Myocyte (in vitro differentiated cells): ENCODE measurements at places on chromosomes 3 and 15. TPM values are rescaled to one million over a fixed set of nuclear protein-coding genes. Genes with fewer than 3 reads are reported as not detected.

PARP9 gene
- total RNA-seq: 20.3 and 28.6 TPM in 2 replicates

TTC14 gene
- 17.9 and 29.0 TPM in 2 replicates for total RNA-seq

PRRT3 gene
- 1.1 and 1.3 TPM in 2 replicates for total RNA-seq

- DNase-seq: peak; percentile 51
Observed at GRCh38 chr3:114379266-114379665, 85.4 kb downstream of the TIGIT start.

DNA sequence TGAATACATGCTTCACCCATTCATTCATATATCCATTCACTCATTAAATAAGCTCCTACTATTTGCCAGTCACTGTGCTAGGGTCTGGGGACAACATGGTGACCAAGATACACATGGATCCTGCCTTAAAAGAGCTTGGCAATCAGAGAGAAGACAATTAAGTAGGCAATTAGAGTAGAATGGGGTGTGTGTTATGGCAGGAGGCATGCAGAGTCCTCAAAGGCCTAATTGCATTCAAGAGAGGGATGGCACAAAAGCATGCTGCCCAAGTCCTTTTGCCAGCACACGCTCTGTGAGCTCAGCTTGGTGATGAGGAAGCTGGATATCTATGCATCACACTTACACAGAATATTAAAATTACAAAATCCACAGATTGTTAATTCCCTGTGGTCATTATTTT, 2.8 kb upstream of the PRICKLE2 start:
- no peak for DNase-seq

DNA sequence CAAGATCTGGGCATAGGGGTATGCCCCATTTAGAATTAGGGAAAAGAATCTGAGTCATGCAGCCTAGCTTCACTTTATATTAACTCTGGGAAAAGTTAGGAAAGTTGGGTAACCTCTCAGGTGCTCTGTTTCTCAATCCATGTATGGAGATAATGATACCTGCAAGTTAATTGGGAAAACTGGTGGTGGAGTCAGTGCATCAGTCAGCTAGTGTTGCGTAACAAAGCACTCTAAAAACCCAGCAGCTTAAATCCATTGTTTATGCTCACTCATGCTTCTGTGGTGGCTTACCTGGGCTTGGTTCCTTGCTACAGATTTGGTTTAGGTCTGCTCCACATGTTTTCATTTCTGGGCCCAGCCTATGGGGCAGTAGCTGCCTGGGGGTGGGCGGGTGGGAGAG, 91.0 kb downstream of the SMAD3 start:
- no peak for DNase-seq

GRCh38 chr3:161343540-161343939, 27.8 kb downstream of the SPTSSB start:
- DNase-seq: no peak

DNA sequence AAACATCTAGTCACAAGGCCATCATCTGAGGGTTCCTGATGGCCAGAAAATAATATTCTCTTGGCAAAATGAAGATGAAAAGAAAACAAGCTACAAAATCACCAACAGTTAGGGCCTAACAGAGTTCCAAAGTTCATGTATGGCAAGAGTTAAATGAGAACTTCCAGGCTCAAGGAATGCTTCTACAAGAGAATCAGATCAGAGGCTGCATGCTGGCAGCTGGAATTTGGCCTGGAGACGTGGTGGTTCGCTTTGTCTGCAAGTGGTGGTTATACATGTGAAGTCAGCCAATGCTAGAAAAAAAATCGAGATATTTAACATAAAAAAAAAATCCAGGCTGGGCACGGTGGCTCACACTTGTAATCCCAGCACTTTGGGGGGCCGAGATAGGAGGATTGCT, 5.6 kb downstream of the SIAH2 start:
- no peak for DNase-seq

GRCh38 chr3:50321336-50322114, 1.0 kb downstream of the HYAL2 start:
- peak; percentile 93 for DNase-seq

DNA sequence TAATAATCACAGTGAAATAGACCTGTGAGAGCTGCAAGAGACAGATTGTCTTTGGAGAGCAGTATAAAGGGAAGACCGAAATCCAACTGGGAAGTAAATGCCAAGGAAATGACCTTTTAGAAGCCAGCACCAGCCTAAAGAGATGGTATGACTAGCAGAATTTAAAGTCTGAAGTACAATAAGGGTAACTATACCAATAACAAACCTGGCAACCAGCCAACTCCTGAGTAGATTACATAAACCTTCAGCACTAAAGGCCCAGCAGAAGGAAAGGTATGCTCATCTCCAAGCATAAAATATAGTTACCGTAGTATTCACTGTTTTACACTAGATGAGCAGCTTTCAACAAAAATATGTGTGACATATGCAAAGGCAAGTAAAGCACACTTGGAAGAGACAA, 155.1 kb upstream of the SATB1 start:
- DNase-seq: no peak
